ENCODE measurements at places on chromosomes 1 and 21. TPM values are rescaled to one million over a fixed set of nuclear protein-coding genes. Genes with fewer than 3 reads are reported as not detected.

DNA sequence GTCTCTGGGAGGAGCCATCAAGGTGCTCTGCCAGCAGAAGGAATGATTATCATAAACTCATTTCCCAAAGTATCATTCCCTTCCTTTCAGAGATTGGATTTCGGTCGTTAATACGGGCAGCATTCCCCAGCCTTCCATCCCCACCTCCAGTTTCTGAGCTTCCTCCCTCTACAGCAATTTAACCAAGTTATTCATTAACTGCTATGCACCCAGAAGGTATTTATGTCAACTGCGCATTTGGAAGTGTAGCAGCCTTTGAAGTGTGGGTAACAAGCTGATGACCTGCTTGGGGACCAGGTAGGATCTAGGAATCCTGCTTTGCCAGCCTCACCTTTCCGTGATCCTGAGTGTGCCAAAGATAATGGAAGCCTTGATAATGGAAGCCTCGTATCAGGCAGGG lies 172.4 kb upstream of the IGSF21 start:
- no peak overlapping the region for H3K27ac ChIP-seq
- H3K27me3 ChIP-seq: peaks cover 11% of the 10 kb centered on the region
- H3K36me3 ChIP-seq: no peaks in the 10 kb centered on the region
- H3K4me3 ChIP-seq: no peak overlapping the region

- H3K4me1 ChIP-seq: no peaks in the 10 kb centered on the region
- peaks cover 95% of the 10 kb centered on the region for H3K36me3 ChIP-seq
- H3K4me3 ChIP-seq: no peak overlapping the region
- H3K27ac ChIP-seq: no peak overlapping the region
Measured at GRCh38 chr1:39346872-39347271, 142.4 kb downstream of the MACF1 start.

- no peaks in the 10 kb centered on the region for H3K36me3 ChIP-seq
- H3K27ac ChIP-seq: no peak overlapping the region
- no peak for DNase-seq
- no peaks in the 10 kb centered on the region for H3K4me1 ChIP-seq
- no peak overlapping the region for H3K4me3 ChIP-seq
- no peaks in the 10 kb centered on the region for H3K27me3 ChIP-seq
Measured at GRCh38 chr1:212225871-212226302, 59.3 kb upstream of the PPP2R5A start.

- no peak overlapping the region for H3K4me3 ChIP-seq
- H3K27ac ChIP-seq: no peak overlapping the region
- H3K27me3 ChIP-seq: no peaks in the 10 kb centered on the region
- no peak for DNase-seq
Measured at GRCh38 chr1:54485416-54485815, 62.6 kb upstream of the ACOT11 start.

- DNase-seq: no peak
- no peak overlapping the region for H3K27ac ChIP-seq
- peaks cover 43% of the 10 kb centered on the region for H3K27me3 ChIP-seq
- no peaks in the 10 kb centered on the region for H3K4me1 ChIP-seq
Measured at GRCh38 chr1:18684303-18684702, 53.7 kb downstream of the PAX7 start.

GRCh38 chr1:100323419-100324106 lies 28.7 kb upstream of the CDC14A start:
- no peaks in the 10 kb centered on the region for H3K36me3 ChIP-seq
- no peak for DNase-seq
- no peaks in the 10 kb centered on the region for H3K4me1 ChIP-seq

- no peak overlapping the region for H3K4me3 ChIP-seq
- no peaks in the 10 kb centered on the region for H3K27me3 ChIP-seq
Measured at GRCh38 chr1:82269431-82269830, 468.7 kb downstream of the ADGRL2 start.

DNA sequence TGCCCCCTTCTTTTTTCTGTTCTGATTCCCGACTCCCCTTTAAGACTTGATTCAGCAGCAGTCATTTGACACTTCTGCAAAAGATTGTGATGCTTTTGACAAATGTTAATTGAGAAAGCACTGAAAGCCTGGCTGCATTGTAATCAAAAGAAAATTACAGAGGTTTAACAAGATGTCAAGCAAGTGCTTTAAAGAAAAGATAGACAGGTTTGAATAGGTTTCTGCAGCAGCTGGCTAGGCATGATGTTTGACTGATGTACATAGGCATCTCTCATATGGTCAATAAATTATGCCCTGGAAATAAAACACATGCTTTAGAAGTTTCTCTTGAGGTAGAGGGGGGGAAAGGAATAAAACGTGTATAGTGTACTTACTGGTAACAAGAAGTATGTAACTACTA lies 147.8 kb downstream of the ADGRL2 start:
- H3K4me3 ChIP-seq: no peak overlapping the region
- no peak overlapping the region for H3K27ac ChIP-seq
- no peaks in the 10 kb centered on the region for H3K36me3 ChIP-seq
- no peaks in the 10 kb centered on the region for H3K4me1 ChIP-seq

DNA sequence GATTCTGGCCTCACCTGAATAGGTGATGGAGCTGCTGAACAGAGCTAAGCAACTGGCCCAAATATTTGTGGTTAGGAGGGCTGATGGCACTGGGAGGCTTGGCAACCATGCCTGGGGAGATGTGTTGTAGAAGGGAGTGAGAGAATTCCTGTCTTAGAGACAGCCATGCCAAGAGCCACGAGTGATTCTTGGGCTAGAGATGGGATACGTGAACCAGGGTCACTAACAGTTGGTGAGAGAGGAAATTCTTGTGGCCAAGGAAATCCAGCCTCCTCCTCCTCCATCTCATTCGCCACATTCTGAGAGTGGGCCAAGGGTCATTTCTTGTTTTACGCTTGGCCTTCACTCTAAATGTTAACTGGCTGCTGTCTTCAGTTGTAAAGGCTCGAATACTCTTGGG lies 46.3 kb downstream of the NGF start:
- H3K4me1 ChIP-seq: no peaks in the 10 kb centered on the region
- no peak overlapping the region for H3K27ac ChIP-seq
- DNase-seq: no peak
- no peak overlapping the region for H3K4me3 ChIP-seq
- peaks cover 13% of the 10 kb centered on the region for H3K36me3 ChIP-seq

DNA sequence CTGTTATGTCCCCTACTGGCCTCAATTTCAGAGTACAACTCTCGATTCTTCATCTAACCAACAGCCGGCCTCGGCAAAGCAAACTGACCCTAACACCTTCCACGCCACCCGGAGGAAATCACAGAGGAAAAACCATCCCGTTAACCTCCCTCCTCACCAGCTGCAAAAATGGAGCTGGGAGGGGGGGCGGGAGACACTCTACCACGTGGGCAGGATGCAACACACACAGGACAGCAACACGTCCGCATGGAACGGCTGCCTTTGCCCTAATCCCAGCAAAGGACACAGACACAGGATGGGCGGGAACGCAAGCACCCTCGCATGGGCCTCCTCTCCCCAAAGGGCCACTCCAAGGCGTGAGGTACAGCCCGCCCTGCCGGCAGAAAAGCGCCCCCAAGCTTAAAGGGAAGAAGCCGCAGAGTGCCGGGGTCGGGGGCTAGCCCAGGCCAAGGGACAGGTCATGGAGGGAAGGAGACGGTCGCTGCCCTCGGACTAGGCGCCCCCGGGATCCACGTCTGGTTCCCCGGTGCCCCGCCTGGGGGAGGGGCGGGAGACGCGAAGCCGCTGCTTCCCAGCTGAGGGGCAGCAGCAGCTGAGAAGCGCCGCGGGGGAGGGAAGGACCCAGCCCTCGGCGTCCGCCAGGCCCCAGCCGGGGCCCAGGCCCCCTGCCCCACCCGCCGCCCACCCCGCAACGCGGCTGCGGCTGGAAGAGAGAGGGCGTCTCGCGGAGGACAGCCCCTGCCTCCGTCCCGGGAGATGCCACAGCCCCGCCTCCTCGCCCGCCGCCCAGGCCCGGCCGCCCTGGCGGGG lies 590 bp downstream of the FOXJ3 start:
- DNase-seq: peak; percentile 61
- peaks cover 9% of the 10 kb centered on the region for H3K36me3 ChIP-seq
- peak overlapping the region; percentile 93 for H3K4me3 ChIP-seq
- peak overlapping the region; percentile 69 for H3K27ac ChIP-seq
- peaks cover 26% of the 10 kb centered on the region for H3K4me1 ChIP-seq
- H3K27me3 ChIP-seq: no peaks in the 10 kb centered on the region

- peaks cover 18% of the 10 kb centered on the region for H3K4me1 ChIP-seq
- no peaks in the 10 kb centered on the region for H3K36me3 ChIP-seq
- no peak overlapping the region for H3K4me3 ChIP-seq
Measured at GRCh38 chr21:38352536-38353219, 95.9 kb downstream of the KCNJ15 start.

GRCh38 chr1:54304518-54304917 lies 101.7 kb downstream of the SSBP3 start:
- DNase-seq: no peak
- no peaks in the 10 kb centered on the region for H3K27me3 ChIP-seq
- H3K36me3 ChIP-seq: no peaks in the 10 kb centered on the region

DNA sequence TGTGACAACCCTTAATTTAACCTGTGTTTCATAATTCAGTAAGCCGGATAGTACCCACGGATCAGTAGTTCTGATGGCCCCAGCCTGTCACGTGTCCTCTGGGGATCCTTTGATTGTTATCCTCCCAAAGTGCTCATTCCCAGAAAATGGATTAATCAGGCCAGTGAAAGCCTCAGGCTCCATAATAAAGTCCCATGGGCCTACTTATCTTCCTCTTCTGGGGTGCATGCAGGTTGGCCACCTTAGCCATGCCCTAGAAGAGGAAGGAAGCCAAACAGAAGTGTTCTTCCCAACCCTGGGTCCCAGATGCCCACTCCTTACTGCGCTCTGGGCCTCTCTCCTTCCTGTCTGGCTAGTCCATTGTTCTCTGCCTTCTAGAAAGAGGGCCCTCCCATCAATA lies 146.1 kb downstream of the EDEM3 start:
- DNase-seq: no peak
- H3K4me1 ChIP-seq: no peaks in the 10 kb centered on the region
- no peaks in the 10 kb centered on the region for H3K27me3 ChIP-seq
- H3K27ac ChIP-seq: no peak overlapping the region
- no peaks in the 10 kb centered on the region for H3K36me3 ChIP-seq

DNA sequence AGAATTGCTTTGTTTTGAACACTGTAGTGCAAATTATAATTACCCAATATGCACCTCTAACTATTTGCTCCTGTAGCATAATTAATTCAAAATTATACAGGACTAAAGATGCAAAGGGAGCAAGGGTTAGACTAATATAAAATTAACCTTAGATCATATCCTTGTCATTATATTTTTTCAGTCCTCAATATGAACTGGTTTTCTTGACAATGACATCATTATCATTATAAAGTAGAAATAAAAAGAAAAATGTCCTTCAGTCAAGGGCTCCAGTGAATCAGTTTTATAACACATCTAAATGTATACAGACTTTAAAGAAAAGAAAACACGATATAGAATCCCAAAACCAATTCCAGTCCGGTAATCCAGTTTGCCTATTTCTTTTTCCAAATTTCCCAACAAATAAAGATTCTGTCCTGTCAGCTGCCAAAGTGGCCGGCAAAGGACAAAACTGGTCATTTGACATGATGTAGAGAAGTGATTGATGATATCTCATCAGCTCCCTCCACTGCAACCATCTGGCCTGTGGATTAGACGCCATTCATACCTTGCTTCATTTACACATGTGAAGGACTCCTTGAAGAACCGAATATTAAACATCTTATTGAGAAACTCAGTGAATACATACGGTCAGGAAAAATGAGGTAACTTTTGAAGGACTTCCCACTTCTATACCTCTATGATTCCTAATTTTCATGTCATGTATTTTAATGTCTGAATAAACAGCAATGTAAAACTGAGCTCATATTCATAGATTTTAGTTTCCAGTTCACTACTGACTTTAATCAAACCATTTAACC lies 15.5 kb downstream of the DPYD start:
- no peak overlapping the region for H3K4me3 ChIP-seq
- H3K27ac ChIP-seq: no peak overlapping the region
- DNase-seq: no peak
- H3K36me3 ChIP-seq: no peaks in the 10 kb centered on the region
- peaks cover 29% of the 10 kb centered on the region for H3K4me1 ChIP-seq
- H3K27me3 ChIP-seq: no peaks in the 10 kb centered on the region

The KRTAP19-1 gene
- total RNA-seq: not detected

The RYR2 gene
- not detected for total RNA-seq

The JAM2 gene
- total RNA-seq: not detected

The MX2 gene
- not detected for total RNA-seq

The RAD54L gene
- total RNA-seq: 10.4 TPM

The FCGR2B gene
- total RNA-seq: not detected

The OR10J1 gene
- not detected for total RNA-seq

All from SJSA1 (cell line).